Hematopoietic multipotent progenitor cell treated with erythropoietin and hydrocortisone succinate and interleukin-3 and kit ligand, for 17 days (in vitro differentiated cells): ENCODE measurements at places on chromosomes 16 and 17.

- DNase-seq: no peak
Observed at GRCh38 chr16:3259836-3260235, 3.4 kb upstream of the MEFV start.

DNA sequence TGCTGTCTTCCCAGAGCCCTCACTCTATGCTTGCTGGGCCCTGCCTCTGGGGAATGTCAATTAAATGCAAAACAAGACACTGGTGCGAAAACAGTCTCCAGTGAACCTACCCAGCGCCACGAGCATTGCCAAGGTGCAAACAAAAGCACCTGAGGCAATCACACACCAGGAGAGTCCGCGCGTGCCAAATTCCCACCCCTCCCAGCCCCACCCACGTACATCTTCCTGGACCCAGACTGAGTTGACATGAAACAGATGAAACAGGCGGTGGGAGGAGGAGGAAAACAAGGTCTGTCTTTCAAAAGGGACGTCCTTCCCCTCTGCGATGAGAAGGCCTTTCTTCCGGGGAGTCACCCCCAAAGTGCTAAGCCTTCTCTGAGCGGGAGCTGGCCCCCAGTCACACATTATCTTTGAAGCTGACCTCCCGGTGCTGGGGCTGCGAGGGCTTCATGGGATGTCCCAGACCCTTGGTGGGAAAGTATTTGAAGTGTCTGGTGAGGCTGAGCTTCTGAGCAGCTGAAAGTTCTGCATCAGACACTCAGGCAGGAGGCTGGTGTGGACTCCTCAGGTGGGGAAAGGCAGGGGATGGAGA, 200.4 kb downstream of the AXIN2 start:
- no peak for DNase-seq

GRCh38 chr16:86491640-86492023, 18.7 kb upstream of the FOXF1 start:
- DNase-seq: no peak

- DNase-seq: no peak
Observed at GRCh38 chr17:47696717-47697642, 3.0 kb downstream of the TBKBP1 start.

DNA sequence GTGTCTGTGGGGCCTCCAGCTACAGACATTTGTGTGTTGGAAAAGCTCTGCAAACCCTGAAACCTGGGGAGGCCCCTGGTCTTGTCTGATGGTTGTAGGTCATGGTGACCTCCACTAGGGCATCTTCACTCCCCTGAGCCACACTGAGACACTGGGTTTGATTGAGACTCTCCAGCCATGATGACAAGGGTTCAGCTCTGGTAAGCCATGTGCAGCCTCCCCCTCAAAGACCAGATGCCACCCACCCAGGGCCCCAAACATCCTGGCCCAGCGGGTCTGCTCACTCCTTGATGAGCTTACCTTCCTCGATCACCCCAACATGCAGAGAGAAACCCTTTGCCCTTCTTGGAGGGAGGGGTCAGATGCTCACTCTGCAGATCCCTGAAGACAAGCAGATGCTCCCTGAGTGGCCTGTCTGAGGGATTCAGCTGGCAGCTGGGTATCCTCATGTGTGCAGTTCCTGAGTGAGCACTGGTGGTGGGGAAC, 101.6 kb downstream of the METRNL start:
- DNase-seq: no peak

DNA sequence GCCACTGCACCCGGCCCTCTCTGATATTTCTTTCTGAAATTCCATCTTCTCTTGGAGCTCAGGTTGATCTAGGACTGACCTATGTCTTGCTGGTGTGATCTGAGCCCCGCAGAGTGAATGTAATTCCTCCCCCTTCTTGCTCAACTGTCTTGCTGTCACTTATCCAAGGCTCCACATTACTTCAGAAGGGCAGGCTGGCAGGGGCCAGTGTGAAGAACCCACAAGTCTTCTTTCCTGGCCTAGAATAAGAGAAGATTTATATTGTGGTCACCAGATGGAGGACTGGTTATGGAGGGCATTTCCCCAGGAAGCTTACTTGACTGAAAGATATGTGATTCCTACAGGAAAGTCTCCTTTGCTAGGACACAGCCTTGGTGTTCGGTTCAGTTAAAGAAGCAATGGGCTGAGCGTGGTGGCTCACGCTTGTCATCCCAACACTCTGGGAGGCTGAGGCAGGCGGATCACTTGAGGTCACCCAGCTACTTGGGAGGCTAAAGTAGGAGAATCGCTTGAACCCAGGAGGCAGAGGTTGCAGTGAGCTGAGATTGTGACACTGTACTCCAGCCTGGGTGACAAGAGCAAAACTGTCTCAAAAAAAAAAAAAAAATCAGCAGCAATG, 13.4 kb downstream of the ITGAL start:
- no peak for DNase-seq

- DNase-seq: no peak
Observed at GRCh38 chr16:29996766-29997250, 767 bp downstream of the INO80E start.

DNA sequence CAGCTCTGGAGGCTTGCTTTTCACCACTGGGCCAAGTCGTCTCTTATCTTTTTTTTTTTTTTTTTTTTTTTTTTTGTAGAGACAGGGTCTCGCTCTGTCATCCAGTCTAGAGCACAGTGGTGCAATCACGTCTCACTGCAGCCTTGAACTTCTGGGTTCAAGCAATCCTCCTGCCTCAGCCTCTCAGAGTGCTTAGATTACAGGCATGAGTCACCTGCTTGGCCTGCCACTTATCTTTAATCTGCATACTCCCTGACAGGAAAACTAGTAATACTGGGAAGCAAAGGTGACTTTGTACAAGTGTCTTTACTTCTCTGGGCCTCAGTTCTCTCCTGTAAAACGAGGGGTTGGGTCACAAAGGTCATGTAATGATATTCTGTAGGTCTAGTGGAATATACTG, 15.0 kb downstream of the NTN1 start:
- no peak for DNase-seq

DNA sequence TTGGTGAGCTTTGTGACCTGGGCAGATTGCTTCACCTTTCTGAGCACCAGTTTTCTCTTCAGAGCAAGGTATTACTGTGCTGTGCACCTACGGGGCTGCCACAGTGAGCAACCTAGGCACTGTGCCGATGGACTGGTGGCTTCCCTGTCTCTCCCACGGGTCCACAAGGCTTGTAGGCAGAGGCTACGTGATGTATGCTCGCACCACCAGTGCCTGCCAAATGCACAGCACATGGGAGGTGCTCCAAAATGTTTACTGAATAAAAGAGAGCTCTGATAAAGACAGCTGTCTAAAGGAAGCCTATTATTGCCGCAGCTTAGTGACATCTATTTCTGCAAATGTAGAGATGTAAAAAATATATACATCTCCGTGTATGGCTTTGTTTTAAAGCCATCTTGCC, 139.2 kb downstream of the CDK5R1 start:
- no peak for DNase-seq

GRCh38 chr17:58208344-58208743, 10.7 kb downstream of the MKS1 start:
- no peak for DNase-seq

DNA sequence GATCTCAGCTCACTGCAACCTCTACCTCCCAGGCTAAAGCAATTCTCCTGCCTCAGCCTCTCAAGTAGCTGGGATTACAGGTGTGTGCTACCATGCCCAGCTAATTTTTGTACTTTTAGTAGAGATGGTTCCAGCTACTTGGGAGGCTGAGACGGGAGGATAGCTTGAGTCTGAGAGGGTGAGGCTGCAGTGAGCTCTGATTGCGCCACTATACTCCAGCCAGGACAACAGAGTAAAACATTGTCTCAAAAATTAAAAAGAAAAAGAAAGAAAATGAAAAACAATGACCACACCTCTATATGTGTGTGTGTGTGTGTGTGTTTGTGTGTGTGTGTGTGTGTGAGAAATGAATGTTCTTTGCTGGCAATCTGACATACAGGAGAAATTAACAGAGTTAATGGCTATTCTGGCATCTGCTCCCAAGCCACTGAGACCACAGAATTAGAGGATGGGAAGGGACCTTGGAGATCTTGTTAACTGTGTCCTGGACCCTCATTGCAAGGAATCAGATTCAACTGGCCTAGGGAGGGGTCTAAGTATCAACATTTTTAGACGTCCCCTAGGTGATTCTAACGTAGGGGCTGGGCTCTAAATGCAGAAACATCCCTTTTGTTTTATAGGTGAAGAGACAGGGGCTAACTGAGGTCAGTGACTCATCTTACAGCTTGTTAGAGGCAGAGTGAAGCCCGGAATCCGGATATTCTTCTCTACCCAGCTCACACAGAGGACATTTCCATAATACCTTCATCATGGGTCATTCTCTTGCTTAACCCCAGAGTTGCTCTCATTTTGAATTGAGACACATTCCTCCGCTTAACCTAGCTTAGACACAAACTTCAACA, 16.4 kb upstream of the MARCHF10 start:
- no peak for DNase-seq

DNA sequence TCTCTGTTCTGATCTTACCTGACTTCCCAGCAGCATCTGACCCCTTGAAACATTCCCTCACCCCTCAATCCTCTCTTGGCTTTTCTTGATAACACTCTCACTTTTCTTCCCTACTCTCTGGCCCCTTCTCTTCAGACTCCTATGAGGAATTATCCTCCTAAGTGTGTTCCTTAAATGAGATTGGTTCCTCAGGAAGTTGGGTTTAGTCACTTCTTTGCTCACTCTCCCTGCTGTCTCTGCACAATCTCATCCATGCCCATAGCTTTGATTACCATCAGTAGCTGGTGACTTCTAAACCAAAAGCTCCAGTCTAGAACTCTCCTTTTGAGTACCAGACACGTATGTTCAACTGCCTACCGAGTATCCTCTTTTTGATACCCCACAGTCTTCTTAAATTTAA, 13.0 kb downstream of the MED24 start:
- DNase-seq: no peak

DNA sequence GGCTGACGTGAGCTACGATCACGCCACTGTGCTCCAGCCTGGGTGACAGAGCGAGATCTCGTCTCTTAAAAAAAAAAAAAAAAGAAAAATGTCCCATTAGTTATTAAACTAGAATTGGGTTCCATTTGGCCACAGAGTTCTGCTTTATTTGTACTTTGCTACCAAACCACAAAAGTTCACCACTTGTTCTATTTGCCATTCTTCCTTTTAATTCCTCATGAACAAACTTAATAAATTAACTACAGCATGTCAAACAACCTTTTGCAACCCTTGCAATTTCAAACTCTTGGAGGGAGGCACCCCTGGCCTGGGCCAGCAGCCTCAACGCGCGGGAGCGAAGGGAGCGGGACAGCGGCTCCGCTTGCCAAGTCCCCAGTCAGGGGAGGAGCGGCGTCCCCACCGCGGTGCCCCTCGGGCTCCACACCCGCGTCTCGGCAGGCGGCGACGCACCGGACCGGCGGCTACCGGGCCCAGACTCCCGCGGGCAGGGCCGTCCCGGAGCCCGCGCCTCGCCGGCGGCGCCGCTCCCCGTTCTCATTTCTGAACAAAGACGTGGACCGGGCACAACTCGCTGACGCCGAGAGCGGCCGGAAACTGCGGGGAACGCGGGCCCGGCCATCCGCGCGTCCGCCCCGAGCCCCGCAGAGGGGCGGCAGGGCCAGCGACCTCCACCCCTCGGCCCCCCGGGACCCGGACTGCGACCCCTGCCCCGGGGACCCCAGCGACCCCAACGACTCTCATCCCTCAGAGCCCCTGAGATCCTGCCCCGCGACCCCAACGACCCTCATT, 775 bp downstream of the CYTH1 start:
- DNase-seq: peak; percentile 31
